A549 (cell line): ENCODE measurements at places on chromosomes 6 and 20. TPM values are rescaled to one million over a fixed set of nuclear protein-coding genes. Genes with fewer than 3 reads are reported as not detected.

DNA sequence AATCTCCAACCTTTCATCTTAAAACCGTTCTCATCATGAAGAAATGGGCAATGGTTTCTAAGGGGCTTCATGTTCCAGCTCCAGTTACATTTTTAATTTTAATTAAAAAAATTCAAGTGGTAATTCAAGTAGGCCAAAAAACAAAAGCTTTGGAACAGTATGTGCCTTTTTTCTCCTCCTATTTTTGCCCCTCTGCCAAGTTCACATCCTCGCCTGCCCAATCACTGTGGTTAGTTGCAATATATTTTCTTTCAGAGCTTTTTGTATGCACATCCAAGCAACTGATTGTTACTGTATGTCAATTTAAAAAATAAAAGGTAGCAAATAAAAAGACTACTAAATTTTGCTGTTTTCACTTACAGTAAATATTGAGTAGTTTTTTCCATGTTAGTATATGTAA lies 99.8 kb upstream of the B3GAT2 start:
- DNase-seq, result no peak

GRCh38 chr6:39078695-39079094 lies 30.1 kb downstream of the GLP1R start:
- DNase-seq, result no peak

GRCh38 chr6:162184465-162184864 lies 543.1 kb downstream of the PRKN start:
- no peak for DNase-seq

Gene ADAT2
- 7.8 to 8.2 TPM (median 8.0 TPM) in 3 replicates for polyA plus RNA-seq

DNA sequence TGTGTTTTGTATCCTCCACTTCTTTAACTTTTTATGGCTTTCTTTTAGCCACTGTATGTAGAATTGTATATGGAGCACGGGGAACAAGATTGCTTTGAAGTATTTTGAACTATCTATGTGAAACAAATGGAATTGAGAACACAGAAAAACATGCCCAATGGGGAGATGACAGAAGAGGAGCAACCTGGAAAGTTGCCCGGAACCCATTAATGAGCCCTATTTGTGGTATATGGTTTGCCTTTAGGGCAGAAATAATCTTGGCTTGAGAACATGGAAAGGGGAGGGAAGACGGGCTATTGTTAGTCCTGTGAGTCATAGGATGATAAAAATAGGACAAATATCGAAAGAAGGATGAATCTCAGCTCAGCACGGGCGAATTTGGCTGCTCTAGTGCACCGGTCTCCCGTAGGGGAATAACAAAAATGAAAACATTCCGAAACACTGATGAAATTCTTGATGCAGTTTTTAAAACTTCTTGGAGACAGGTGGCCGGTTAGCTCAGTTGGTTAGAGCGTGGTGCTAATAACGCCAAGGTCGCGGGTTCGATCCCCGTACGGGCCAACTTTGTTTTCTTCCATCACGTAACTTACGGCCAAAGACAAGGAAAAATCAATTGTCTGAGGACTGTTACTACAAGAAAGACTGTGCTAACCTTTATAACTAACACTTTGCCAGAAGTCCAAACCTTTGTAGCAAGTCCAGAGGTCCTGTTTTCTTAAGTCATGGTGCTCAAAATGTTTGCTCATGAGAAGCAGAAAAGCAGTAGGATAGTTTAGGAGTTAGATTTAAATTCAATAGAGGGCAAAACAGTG lies 15.7 kb downstream of the HMGN4 start:
- peak; percentile 86 for DNase-seq

GRCh38 chr20:61985096-61985495 lies 80.6 kb downstream of the TAF4 start:
- DNase-seq, result no peak

Gene MROH8
- polyA plus RNA-seq, result 1.3 to 1.8 TPM (median 1.4 TPM) in 3 replicates

- DNase-seq, result no peak
These were observed 51.3 kb upstream of the REV3L start for GRCh38 chr6:111534231-111534751.

GRCh38 chr20:62921119-62921687 lies 5.1 kb downstream of the DIDO1 start:
- DNase-seq, result peak; percentile 82

- no peak for DNase-seq
These were observed 33.9 kb downstream of the RIPOR2 start for GRCh38 chr6:24901698-24902328.

Gene OR2B6
- 0.11 to 0.24 TPM (median 0.18 TPM) in 3 replicates for polyA plus RNA-seq

DNA sequence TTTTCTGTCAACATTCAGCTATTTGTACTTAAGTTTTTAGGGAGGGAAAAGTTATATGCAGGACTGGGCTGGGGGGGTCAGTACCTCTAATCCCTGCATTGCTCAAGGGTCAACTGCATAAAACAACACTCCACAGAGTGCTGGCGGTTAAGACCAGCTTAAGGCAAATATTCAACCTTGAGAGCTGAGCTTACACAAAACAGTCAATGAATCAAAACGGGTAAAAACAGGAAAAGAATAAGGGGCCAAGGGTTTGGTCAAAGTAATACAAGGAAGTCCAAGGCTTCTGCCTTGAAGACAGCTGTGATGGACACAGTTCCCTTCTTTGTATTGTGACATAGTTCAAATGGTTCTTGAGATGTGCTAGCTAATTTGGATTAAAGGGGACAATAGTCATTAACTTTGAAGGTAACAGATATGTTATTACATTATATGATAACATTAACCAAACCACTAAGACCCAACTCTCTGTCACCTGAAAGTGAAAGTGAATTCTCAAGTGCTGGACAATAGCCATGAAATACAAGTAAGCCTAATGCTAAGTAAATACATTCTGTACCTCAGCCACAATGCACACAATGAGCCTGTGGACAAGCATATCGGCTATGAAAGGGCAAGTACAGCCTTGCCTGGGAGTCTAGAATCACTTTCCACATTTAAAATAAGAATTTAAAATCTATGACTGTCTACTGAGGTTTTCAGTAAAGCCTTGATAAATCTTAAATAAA lies 106.8 kb downstream of the PDE10A start:
- DNase-seq, result no peak

DNA sequence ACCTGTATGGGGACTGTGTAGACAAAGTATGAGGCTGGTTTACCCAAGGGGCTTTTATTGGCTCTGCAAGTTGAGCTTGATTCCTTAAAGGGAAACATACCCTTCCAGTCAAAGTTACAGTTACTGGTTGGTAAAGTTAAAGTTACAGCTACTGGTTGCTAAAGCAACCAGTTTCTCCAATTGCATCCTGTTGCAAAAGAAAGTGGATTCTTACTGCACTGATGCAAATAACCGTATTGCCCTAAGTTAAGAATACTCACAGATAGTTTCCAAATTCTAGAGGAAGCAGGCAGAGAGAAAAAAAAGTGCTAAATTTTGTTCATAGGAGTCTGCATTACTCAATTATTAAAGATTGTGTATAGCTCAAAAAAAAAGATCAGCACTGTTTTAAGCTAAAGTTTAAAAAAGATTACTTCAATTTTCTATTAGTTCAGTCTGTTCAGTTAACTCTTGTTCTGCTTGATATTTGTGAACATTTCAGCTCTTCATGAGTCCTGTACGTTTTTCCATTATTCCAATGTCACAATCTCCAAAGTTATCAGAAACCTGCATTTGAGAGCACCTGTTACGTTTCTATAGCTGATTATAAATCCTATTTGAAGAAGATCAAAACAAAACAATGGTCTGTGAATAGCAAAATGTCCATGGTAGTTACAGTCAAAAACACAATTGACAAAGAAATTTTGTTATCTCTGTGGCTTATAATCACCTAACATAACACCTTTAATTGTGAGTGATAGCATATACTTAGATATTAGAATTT lies 8.6 kb upstream of the IL22RA2 start:
- no peak for DNase-seq

Gene ZFP64
- 13.8 to 16.1 TPM (median 14.4 TPM) in 3 replicates for polyA plus RNA-seq

DNA sequence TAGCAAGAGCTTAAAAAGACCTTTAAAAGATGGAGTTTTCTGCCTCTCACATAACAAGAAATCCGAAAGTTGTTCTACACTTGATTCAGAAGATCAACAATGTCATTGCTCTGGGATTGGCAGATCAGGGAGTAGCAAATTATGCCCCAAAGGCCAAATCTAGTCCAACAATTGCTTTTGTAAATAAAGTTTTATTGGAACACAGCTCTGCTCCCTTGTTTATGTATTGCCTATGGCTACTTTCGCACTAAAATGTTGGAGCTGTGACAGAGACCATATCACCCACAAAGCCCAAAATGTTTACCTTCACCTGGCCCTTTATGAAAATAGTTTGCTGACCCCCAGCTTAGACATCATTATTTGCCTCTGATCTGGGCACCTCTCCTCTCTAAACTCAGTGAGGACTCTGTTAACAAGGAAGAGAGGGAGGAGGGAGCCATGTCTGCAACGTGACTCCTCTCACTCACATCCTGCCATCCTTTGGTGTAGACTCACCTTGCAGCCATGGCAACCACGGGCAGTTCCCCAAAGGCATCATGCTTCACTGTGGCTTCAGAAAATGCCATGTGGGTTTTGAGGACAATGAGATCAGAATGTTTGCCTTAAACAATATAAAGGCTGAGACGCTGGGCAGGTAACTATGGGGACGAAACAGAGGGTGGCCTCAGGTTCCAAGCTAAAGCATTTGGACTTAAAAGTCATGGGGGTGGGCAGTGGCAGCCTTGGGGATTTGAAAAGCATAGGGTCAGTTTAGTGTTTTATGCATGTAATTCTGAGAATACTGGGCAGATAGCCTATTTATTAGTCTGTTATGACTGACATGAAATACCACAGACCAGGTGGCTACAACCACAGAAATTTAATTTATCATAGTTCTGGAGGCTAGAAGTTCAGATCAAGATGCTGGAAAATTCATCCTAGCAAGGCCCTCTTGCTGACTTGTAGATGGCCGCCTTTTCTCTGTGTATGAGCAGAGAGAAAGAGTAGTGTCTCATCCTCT lies 149.7 kb upstream of the TNFAIP3 start:
- no peak for DNase-seq

- no peak for DNase-seq
These were observed 3.8 kb downstream of the COL12A1 start for GRCh38 chr6:75201901-75202672.

Gene AGER
- 1.4 to 2.4 TPM (median 2.1 TPM) in 3 replicates for polyA plus RNA-seq

- no peak for DNase-seq
These were observed 1198.4 kb upstream of the CITED2 start for GRCh38 chr6:140572867-140573266.

- DNase-seq, result no peak
These were observed 108.7 kb upstream of the SIRPA start for GRCh38 chr20:1786486-1786885.

GRCh38 chr6:34771727-34772126 lies 14.4 kb downstream of the SNRPC start:
- DNase-seq, result no peak

- peak; percentile 67 for DNase-seq
These were observed 43.6 kb downstream of the MDGA1 start for GRCh38 chr6:37653933-37654565.

DNA sequence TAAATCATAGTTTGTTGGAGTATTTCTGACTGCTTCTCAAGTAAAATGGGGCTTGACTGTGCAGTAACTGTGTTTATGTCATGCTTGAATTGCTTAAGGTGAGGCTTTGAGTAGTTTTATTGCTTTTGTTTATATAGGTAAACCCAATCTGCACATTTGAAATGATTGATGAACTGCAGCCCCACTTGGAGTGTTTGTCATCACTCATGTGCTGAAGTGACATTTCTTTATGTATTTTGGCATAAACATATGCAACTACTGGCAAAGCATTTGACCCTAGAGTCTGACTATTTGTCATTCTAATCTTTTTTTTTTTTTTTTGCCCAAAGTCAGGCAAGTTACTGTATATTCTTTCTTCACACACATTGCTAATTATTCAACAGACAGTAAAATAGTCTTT lies 491.4 kb upstream of the POU3F2 start:
- no peak for DNase-seq

DNA sequence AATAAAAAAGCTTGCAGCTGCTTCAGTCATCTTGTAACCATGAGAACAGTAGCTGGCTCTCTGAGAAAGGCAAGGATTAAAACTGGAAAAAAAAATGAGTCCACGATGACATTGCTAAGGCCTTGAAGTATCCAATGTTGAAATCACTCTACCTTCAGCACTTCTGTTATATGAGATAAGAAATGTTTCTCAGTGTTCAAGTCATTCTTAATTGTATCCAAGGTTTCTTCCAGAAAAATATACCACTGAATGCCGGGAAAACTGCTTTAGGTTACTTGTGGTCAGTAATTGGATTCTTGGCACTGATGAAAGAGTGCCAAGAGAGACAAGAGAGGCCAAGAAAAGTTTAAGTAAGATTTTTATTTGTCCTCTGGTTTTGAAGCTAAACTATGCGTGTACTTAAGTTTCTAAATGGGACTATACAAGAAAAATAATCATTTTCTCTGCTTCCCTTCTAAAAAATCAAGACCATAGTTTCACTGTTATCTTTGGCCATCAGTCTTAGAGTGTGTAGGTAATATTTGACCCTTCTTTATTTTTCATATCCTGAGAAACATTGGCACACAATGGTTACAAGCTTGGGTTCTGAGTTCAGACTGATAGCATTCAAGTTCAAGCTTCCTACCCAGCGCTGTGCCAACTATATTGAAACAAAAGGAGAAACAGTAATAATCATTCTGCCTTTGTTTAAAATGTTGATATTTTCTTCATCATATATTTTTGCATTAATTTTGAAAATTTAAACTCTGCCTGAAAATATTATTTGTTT lies 84.6 kb downstream of the TRDN start:
- no peak for DNase-seq

DNA sequence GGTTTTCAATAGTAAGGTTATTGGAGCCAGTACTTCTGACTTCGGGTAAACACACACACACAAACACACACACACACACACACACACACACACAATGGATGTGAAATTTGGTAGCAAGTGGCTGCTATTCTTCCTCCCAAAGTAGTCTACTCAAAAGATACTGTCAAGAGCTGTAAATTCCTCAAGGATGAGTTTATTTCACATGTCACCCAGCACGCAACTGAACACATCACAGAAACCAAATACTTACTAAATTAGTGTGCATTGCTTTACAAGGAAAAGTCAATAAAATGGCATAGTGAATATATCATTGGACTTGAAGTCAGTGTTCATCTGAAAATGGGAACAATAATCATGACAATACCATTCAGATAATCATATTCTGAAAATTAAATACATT lies 32.9 kb downstream of the MMUT start:
- no peak for DNase-seq

DNA sequence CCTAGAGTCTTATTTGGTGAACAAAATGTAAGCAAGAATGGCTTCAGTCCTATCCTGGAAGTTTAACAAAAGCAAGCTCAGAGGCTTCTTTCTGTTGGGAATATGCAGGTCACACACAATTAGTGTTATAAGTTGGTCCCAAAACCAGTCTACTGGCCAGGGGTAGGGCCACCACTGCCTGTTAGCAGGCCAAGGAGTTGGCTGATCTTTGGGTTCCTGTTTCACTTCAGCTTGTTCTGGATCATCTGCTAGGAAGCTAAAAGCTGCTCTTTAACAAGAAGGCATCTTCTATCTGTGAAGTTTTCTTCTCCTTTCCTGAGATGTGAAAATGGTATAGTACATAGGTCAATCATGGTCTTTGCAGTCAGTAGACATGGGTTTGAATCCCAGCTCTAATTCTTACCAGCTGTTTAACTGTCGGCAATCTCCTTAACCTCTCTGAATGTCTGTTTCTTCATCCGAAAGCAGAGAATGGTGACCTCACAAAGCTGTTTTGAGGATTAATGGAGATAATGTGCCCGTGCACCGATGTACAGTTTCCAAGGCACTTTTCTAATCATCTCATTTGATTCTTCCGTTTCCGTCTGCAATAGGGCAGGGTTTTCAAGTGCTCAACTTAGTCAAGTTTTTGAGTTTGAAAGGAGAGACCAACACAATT lies 271.2 kb upstream of the TAB2 start:
- DNase-seq, result no peak

- DNase-seq, result no peak
These were observed 949 bp upstream of the ATXN1 start for GRCh38 chr6:16762268-16762549.

- peak; percentile 82 for DNase-seq
These were observed at the start of gene RBM24 for GRCh38 chr6:17281100-17281496. TSS of gene RBM24 (plus strand) at chr6:17281361. CDS start at chr6:17281582, 221 bp downstream.
